ENCODE measurements at places on chromosomes 5 and 9. TPM values are rescaled to one million over a fixed set of nuclear protein-coding genes. Genes with fewer than 3 reads are reported as not detected.

DNA sequence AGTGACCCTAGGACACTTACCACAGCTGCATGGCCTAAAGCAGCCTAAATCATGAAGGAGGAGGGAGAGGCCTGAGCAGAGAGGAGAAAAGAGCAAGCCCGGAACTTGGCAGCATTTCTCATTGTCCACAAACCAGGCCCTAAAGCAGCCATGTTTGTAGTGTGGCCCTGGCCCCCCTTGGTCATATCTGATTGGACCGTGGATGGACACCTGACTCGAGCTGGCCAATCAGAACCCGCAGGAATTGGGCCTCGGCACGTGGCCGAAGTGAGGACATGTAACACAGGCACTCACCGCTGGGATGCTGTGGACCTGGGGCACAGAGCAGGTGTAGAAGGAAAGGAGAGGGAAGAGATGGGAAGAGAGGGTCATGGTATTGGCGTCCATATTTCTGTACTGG lies 56.9 kb downstream of the ASS1 start:
- no peak for DNase-seq

DNA sequence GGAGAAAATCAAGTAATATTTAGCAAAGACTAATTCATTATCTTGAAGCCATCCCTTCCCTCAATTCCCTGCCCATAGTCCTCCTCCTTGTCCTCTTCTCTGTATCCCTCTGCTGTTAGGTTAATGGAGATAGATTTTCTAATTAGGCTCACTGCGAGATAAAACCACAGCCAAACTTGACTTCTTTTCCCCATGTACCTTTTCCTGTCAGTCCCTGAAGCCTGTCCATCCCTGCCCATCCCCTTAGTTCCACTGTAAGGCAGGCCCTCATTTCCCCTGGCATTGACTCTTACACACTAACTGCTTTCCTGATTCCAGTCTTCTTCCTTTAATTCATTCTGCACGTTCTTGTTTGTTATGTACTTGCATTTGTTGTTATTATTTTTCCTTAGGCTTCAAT lies 1.2 kb downstream of the TLR4 start:
- no peak for DNase-seq

DNA sequence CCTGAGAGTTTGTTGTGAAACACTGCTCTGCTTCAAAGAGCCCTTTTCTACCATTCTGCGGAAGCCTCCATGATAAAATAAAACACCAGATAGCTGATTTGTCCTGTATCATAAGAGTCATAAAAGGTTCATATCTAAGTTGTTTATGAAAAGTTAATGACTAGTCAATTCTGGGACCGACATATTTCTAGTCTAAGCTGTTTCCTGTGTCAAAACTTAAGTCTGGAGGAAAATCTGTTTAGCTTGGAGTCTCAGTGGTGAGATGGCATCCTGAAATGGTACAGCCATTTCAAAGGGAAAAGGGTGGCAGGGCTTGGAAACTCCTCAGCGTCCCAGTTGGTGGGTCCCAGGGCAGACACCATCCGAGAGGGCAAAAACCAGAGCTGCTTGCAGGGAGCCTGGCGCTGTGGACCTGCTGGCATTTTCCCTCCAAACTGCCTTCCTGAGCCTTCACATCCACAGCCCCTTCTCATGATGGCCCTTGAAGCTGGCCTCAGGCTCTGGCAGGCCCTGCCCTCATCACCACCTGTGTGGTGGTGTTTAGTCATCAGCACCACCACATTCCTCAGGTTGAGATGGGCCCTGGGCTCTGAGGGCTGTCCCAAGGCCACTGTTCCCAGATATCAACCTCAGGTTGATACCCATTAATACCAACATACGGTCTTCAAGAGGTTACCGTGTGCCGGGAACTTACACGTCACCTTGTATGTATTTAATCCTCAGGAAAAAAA lies 184.0 kb downstream of the HSPA4 start:
- DNase-seq, result no peak

- no peak for DNase-seq
Measured at GRCh38 chr5:32020271-32020670, 153.8 kb downstream of the GOLPH3 start.

DNA sequence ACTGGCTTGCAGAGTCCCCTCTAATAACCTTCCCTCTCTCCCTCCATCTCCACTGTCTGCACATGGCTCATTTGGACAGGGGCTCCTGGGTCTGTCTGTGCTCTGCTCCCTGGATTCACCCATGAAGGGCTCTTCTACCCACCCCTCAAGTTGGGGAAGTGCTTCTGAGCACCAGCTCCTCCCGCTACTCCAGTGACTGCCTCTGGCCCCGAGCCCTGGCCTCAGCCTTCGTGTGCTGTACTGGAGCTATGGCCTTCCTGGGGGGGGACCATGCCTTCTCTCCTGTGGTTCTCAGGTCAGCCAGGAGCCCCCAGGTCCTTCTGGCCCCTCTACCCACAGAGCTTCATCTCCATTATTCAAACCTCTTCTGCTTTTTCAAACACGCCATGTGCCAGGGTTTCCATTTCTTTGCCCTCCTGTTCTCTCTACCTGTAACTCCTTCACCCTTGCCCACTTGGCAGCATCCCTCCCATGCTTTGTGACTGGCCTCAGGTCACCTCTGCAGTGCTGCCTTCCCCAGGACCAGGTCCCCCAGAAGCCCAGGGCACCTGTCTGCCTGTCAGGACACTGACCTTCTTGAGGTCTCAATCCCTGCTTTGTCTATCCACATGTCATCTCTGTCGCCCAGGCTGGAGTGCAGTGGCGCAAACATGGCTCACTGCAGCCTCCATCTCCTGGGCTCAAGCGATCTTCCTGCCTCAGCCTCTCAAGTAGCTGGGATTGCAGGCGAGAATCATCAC lies 9.5 kb downstream of the SH3PXD2B start:
- DNase-seq, result no peak

- DNase-seq, result no peak
Measured at GRCh38 chr9:130142641-130143040, 29.6 kb upstream of the NCS1 start.

DNA sequence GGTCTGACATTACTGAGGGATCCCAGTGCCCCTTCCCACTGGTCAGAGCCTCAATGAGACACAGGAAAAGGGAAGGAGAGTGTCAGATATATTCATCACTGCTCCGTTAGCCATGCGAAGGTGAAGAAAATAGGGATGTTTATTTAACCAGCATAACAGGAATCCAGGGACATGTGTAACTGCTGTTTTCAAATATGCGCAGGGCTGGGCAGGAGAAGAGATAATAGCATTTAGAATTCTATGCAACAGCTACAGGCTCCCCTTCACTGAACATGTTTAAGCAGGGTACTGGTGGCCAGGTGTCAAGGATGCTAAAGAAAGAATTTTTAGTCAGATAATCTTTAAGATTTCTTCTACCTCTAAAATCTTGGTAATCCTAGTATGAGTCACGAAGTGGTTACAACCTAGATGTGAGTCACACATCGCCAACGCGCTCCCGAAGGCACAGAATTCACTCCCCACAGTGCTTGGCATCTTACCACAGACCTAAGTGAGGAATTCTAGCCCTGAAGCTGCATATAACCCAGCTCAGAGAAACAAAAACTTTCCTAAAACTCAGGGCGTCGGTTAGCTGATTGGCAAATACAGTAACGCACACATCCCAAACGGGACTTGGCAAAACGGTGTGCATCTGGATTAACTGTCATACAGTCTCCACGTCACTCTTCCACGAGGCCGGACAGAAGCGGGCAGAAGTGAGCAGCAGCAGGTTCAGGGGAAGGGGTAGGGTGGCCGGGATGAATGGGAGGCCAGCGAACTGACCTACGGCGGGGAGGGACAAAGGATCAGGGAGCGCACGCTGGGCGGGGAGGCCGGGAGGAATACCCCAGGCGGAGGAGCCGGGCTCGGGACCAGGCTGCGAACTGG lies 1.1 kb downstream of the CTNNAL1 start:
- DNase-seq, result peak; percentile 94

- DNase-seq, result no peak
Measured at GRCh38 chr5:151151263-151151660, 6.3 kb downstream of the ANXA6 start.

DNA sequence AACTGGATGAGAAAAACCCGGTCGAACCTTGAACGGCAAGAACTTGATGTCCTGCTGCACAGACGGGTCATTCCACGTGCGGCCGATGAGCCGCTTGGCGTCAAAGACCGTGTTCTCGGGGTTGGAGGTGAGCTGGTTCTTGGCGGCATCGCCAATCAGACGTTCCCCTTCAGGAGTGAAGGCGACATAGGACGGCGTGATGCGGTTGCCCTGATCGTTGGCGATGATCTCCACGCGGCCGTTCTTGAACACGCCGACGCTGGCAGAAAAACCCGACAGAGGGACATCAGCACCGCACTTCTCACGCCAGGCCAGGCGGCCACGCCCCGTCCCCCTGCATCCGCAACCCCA lies 519 bp downstream of the HSPA5 start:
- no peak for DNase-seq

DNA sequence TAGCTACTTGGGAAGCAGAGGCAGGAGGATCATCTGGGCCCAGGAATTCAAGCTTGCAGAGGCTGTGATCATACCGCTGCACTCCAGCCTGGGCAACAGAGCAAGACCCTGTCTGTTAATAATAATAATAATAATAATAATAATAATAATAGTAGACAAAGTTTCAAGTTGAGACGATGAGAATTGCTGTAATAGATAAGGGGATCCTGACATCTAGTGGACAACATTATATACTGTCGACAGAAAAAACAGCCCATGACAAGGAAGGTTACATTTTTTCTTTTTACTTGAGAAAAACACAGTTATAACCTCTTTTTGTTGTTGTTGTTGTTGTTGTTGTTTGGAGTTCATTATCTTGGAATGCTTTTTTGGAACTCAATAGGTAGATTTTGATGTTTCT lies 35.3 kb downstream of the NDFIP1 start:
- no peak for DNase-seq

DNA sequence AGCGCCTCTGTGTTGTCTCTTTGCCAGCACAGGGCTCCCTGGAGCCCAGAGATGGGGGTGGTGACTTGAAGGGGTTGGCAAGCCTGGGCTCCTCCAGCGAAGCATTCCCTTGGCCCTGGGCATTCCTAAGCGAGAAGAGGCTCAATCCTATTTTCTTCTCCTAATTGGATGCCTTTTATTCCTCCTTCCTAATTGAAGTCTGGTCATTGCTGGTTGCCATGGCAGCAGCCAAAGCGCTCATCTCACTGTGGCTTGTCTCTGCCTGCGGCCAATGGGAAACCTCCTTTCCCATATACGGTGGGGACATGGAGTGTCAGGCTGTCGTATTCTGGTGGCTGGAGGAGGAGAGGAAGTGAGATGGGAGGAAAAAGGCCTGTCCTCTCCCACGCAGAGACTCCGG lies 52.3 kb upstream of the RARS1 start:
- no peak for DNase-seq

DNA sequence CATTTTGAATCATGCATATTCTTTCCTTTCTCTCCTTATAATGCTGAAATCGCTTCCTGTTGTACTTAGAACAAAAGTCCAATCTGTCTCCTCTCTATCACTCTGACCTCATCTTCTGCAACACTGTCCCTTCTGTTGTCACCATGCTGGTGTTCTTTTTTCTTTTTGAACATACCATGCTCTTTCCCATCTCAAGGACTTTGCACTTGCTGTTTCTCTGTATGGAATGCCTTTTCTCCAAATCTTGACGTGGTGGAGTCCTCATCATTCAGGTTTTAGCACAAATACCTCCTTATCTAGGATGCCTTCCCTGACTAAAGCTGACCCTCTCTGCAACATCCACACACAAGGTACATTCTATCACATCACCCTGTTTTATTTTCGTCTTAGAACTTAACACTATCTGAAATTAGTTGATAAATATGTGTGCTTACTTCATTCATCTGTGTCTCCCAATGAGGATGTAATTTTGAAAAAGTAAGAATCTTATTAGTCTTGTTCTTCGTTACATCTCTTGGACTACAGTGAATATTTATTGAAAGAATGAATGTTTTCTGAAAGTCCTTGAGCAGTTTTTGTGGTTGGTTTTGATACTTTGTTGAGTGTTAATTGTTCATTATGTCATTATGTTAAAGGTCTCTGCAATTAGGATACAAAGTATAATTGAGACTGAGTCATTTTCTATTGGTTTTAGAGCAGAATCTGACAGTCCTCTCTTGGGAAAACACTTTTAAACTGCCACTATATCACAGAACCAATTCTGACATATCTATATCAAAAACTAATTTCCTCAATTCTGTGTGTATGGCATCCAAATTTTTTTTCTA lies 145.3 kb upstream of the RASA1 start:
- DNase-seq, result no peak

DNA sequence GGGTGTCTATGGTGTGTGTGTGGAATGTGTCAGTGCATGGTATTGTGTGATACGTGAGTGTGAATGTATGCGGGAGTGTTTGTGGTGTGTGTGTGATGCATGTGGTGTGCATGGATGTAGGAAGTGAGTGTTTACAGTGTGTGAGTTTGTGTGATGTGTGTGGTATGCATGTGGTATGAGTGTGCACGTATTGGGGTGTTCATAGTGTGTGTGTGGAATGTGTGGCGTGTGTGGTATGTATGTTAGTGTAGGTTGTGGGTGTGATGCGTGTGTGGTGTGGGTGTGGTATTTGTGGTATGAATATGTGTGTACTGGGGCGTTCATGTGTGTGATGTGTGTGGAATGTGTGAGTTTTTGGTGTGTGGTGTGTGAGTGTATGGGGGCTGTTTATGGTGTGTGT lies 40.1 kb upstream of the BICD2 start:
- peak; percentile 37 for DNase-seq

GRCh38 chr5:88688156-88688983 lies 194.6 kb downstream of the MEF2C start:
- no peak for DNase-seq

- DNase-seq, result no peak
Measured at GRCh38 chr9:78463750-78464149, 166.8 kb downstream of the PSAT1 start.

DNA sequence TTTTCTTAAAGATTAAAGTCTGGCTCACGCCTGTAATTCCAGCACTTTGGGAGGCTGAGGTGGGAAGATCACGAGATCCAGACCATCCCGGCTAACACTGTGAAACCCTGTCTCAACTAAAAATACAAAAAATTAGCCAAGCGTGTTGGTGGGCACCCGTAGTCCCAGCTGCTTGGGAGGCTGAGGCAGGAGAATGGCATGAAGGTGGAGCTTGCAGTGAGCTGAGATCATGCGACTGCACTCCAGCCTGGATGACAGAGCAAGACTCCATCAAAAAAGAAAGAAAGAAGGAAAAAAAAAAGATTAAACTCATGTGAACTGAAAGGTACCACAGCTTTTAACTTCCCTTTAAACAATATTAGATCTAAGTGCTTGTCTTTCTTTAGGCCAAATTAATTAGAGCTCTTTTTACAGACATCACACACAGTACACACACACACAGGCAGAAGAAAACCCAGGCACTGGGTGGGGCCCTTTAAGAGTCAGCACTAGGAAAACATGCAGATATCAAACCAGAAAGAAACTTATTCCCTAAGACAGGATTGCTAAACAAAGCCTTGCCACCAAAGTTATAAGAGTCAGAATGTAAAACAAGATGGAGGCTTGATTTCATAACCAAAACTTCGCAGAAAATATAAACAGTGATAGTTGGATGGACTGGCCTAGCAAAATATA lies 29.3 kb upstream of the UHRF2 start:
- DNase-seq, result peak; percentile 56

- no peak for DNase-seq
Measured at GRCh38 chr9:87800456-87800855, 74.5 kb downstream of the CTSL start.

Gene ITGA1
- total RNA-seq, result 83.1 TPM

Gene CANX
- 792 TPM for total RNA-seq

Gene SYK
- 0.41 TPM for total RNA-seq

Gene DNAJC18
- total RNA-seq, result 18.8 TPM

Gene QRFP
- not detected for total RNA-seq

Gene CYLC2
- not detected for total RNA-seq

Gene RPS14
- total RNA-seq, result 2,054 TPM

Gene UGT3A1
- total RNA-seq, result not detected
